Karpas-422 (cell line): ENCODE measurements at places on chromosomes 2 and 18. TPM values are rescaled to one million over a fixed set of nuclear protein-coding genes. Genes with fewer than 3 reads are reported as not detected.

- DNase-seq, result no peak
Measured at GRCh38 chr2:19898592-19899329, 3.0 kb downstream of the TTC32 start.

DNA sequence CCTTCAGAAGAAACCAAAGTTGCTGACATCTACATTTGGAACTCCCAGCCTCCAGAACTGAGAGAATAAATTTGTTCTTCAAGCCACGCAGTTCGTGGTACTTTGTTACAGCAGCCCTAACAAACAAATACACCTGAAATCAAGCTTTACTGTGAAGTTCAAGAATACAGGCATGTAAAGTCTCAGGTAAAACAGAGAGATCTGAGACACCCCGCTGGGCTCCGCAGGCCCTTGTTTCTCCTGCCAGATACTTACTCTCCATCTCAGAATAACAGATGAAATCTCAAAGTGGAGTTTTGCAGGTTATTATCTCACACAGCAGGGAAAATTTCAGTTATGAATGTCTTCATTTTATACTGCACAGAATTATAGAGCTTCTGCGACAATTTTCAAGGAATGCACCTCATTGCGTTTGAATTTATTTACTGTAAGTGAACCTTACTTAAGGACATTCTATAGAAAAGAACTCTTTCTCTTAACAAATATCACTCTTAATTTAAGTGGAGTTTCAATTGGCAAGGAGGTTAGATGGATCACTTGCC lies 492.4 kb upstream of the LRATD1 start:
- DNase-seq, result no peak

DNA sequence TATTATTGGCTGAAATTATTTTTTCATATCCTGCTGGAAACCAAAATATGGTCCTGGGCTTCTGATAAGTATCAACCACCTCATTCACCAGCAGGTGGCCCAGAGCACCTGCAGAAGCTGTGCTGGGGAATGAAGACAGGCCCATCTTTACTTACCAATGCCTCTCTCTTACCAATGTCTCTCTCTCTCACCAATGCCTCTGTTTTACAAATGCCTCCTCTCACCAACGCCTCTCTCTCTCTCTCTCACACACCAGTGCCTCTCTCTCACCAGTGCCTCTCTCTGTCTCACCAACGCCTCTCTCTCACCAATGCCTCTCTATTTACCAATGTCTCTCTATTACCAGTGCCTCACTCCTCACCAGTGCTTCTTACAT lies 2.3 kb upstream of the MAL start:
- DNase-seq, result peak; percentile 61

- no peak for DNase-seq
Measured at GRCh38 chr18:37872562-37872961, 307.0 kb upstream of the CELF4 start.

DNA sequence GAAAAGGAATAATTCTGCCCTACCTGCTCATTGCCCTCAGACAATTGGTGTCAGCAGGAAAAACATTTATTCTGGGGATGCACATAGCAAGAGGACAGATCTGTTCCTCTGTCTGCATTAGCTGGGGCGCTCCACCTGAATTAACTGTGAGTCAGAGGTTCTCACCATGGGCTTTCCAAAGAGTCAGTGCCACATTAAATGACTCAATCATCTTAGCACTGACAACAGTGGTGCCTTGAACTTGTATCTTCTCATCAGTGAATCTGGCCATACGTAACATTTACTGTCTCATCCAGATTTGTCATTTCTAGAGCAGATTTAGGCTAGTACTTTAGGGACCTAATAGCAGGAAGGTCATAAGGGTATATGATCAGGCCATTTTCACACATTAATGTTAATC lies 358.1 kb upstream of the CRIM1 start:
- DNase-seq, result no peak

GRCh38 chr2:194166818-194167217 lies 1490.2 kb upstream of the SLC39A10 start:
- peak; percentile 66 for DNase-seq

DNA sequence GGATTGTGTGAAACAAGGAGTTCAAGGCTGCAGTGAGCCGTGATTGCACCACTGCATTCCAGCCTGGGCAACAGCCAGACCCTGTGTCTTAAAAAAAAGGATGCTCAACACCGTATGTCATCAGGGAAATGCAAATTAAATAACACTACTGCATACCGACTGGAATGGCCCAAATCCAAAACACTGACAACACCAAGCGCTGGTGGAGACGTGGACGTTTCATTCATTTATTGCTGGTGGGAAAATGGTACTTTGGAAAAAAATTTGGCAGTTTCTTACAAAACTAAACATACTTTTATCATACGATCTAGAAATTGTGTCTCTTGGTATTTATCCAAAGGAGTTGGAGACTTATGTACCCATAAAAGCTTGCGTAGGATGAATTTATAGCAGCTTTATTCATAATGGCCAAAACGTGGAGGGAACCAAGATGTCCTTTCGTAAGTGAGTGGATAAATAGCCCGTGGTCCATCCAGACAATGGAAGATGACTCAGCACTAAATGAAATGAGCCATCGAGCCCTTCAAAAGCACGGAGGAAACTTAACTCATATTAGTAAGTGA lies 24.2 kb downstream of the NEU4 start:
- DNase-seq, result no peak

DNA sequence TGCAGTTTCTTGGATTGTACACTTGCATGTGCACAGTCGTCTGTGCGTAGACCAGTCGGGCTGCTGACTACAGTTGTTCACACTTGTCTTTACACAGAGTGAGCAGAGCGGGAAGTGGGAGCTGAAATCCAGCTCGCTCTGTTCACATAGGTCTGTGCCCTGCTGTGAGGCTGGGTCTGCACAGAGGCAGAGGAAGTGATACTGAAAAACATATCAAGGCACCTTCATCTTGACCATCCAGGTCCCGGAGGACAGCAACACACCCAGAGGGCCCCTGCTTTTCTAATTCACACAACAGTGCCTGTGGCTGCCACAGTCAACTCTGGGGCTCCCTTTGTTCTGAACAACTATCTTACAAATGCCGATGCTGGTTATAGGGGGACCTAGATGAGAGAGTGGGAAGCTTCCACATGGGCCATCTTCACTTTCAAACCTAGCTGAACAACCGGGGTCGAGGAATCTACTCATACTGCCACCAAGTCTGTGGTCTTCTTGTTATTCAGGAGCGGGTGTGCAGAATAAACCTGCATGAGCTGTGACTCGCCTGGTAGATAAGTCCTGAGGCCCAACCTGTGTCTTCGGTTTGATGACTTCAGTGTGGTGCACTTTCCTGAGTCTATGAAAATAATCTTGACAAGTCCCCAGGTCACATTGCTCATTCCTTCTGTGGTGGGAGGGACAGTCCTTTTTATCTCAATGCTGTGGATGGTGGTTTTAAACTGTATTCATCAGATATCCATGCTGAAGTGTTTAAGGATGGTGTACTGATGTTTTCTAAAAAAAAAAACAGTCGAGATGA lies 3.5 kb upstream of the ADNP2 start:
- DNase-seq, result no peak

DNA sequence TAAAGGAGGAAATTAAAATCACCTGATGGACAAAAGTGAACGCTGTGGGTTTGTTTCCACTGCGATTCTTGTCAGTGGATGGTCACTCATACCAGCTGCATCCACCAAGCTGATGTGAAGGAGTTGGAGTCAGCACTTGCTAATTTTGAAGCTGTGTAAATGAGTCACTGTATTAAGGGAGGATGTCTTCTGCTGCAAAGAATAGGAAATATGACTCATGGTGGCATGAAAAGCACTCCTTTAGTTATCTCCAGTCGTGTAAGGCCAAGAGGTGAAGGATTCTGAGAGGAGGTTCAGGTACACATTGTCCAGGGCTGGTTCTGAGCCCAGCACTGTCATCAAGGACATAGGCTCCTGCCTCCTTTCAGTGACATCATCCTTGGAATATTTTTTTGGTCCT lies 71.7 kb upstream of the SKOR2 start:
- no peak for DNase-seq

- no peak for DNase-seq
Measured at GRCh38 chr2:49261781-49262180, 107.5 kb upstream of the FSHR start.

GRCh38 chr2:164964700-164965099 lies 9.4 kb upstream of the SLC38A11 start:
- DNase-seq, result no peak

DNA sequence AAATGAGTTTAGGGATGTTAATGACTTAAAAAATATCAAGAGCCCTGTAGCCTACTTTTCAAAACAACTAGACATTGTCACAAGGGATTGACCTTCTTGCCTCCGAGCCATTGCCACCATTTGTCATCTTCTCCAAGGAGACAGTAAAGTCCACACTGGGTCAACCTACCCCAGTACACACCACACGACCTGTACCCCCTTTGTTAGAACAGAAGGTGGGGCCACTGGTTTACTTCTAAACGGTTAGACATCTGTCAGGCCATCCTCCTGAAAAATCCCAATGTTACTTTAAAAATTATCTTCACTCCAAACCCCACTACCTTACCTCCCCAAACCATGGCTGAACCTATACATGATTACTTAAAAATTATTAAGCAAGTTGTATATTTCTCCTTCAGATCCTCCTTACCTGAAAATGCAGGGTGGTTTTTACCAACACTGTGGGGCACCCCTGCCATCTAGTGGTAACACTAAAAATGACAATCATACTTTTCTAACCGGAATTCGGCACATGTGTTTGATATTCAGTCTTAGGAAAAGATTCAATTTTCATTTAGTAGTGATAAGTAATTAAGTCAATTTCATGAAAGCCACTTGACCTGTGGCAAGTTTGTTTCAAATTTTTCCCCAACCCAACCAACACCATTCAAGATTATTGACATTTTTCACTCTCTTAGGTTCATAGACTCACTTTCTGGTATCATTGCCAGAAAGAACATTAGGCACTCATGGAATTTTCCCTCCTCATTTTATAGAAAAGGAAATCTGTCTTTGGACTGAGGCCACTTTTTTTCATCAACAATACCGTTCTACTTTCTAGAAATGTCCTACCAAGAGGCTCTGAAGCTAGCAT lies 265.3 kb upstream of the PKDCC start:
- peak; percentile 76 for DNase-seq

GRCh38 chr2:64915510-64915900 lies 73.7 kb upstream of the SLC1A4 start:
- peak; percentile 92 for DNase-seq

RBMS1 gene
- 0.72 TPM in 1 of 2 replicates, not detected in the other for total RNA-seq

TMEM17 gene
- 0.86 TPM in 1 of 2 replicates, not detected in the other for total RNA-seq

ANKRD29 gene
- not detected in 2 replicates for total RNA-seq

CCDC121 gene
- total RNA-seq, result 1.2 and 2.9 TPM in 2 replicates

PLCD4 gene
- total RNA-seq, result 0.43 TPM in 1 of 2 replicates, not detected in the other

CCL20 gene
- not detected in 2 replicates for total RNA-seq

DPYSL5 gene
- not detected in 2 replicates for total RNA-seq

REG1B gene
- total RNA-seq, result not detected in 2 replicates

RND3 gene
- total RNA-seq, result not detected in 2 replicates

ZNF385B gene
- total RNA-seq, result not detected in 2 replicates

EFHD1 gene
- not detected in 2 replicates for total RNA-seq
